ENCODE measurements at places on chromosomes 11 and 22.
A peak's percentile ranks its signal among the peaks of the same experiment; 100 is the strongest.

DNA sequence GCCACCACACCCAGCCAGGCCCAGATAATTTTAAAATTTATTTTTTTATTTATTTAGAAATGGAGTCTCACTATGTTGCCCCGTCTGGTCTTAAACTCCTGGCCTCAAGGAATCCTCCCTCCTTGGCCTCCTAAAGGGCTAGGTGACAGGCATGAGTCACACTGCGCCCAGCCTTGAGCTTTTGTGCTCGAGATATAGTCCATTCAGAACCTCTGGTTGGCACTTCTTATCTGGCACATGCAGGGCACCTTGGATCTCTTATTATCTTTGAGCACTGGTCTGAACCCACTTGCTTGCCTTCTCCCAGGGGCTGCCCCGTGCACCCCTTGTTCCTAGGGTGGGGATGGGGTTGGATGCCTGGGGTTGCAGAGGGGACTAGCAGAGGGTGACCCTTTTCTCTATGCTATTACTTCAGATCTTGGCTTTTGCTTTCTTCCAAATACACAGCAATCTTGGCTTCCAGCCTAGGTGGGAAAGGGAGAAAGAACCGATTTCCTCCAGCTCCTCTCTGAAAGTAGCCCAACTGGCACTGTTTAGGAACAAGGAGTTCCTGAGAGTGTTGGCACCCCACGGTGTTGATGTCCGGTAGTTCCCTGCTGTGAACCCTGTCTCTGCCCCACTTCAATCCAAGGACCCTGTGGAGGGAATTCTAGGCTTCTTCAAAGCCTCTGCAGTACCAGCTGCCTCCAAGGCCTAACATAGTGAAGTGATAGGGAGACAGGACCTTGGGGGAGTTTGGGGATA is 1.3 kb upstream of the SLC3A2 start:
- no peak for DNase-seq

DNA sequence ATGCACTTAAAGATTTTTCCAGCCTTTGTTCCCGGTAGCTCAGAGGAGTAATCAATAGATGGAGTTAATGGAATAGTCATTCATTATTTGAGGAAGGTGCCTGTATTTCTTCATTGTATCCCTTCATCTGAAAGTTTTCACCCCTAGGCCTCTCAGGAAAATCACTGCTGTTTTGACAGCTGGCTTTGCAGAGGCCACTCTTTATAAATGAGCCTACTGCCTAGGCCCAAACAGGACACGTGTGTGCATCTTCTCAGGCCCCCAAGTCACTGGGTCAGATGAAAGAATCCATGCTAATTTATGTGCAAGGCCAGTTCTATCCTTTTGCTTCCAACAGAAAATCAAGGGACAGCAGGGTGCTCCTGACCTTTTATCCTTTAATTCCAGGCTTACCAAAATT is 76.8 kb downstream of the MPPED2 start:
- no peak for DNase-seq

DNA sequence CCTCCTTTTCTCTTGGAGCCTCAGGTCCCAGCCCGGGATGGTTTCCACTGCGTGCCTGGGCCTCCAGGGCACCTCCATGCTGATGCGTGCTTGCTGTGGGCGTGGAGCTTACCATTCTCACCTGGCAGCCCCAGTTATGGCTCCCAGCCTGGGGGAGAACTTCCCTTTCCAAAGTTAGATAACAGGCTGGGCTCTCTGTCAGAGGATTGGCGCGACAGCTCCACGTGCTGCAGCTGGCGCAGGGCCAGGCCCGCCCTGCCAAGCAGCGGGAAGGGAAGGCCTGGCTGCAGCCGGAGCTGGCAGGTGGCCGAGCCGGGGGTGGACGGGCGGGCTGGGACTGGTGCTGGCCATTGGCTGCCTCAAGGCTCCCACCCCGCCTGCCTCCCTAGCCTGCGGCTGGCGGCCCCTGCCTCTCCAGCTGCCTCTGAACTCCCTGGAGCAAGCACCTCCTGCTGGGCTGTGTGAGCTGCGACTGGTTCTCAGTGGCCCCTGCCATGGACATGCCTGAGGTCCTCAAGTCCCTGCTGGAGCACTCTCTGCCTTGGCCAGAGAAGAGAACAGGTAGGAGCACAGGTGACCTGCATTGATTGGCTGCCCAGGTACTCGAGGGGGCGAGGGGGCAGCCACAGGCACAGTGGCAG is 14.6 kb upstream of the TEF start:
- DNase-seq: no peak

DNA sequence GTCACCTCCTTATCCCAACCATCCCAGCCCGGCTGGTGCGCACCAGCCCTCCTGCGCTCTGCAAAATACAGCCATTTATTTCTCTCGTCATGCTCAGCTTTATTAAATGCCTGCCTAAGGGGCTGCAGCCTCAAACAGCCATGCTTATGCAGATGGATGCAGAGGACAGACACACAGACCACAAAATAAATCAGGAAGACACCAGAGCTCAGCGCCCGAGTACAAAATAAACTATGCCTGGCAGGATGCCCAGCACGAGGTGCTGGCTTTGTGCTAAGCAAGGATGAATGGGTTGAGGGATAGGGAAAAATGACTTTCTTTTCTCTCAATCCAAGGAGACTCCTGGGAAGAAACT is 70.5 kb downstream of the RPUSD4 start:
- no peak for DNase-seq

DNA sequence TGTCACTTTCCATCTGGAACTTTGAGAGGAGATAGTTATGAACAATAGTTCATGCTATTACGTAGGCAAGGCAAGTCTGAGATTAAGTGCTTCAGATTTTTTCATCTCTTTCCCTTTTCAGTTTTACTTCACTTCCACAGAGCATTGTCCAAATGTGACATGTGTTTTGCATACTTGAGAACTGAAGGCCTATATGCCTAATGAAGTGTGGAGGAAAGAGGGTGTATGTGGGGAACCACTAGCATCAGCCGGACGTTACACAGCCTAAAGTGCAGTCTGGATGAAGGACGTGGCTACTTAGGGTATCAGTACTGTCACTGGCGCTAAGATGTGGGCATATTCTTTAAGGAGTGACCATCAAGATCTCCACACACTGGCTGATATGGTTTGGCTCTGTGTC is 26.2 kb downstream of the FANCF start:
- DNase-seq: no peak

DNA sequence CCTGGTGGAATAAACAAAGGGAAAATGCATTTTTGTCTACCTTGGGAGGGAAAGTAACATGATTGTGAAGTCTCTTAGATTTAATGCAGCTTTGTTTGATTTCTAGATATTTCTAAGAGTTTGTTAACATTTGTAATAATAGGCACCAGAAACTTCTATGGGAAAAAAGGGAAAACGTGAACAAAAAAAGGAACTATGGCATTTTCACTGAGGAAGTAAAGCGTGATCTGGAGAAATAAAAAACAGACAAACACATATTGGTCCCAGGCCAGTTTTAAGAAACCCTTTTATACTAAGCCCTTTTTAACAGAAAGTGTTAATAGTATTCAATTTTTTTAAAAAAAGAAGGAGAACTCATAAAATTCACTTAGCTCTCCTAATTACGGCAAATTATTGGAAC is 6.9 kb upstream of the MS4A7 start:
- DNase-seq: no peak

GRCh38 chr22:49112176-49112575 is 715.5 kb downstream of the BRD1 start:
- DNase-seq: no peak

GRCh38 chr11:108322666-108323065 is 99.8 kb downstream of the ATM start:
- no peak for DNase-seq

DNA sequence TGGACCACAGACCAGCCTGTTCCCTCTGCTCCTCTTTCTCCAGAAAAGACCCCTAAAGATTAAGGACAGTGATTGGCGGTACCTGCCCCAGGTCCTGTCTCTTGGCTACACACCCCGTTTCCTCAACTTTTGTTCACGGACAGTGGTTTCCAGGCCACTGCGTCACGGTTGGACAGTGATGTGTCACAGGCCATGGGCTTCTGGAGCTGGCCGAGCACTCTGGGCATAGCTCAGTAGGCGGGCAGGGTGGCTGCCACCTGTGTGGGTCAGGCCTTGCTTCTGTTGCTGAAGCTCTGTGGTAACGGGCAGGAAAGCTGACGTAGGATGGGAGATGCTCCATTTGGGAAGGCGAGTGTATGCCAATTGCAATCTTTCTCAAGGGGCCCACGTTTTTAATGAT is 13.6 kb downstream of the TUB start:
- DNase-seq: peak; percentile 49

- no peak for DNase-seq
These were observed 37.4 kb downstream of the PPME1 start for GRCh38 chr11:74208507-74208906.

GRCh38 chr22:42772647-42773046 is 52.0 kb upstream of the A4GALT start:
- no peak for DNase-seq

DNA sequence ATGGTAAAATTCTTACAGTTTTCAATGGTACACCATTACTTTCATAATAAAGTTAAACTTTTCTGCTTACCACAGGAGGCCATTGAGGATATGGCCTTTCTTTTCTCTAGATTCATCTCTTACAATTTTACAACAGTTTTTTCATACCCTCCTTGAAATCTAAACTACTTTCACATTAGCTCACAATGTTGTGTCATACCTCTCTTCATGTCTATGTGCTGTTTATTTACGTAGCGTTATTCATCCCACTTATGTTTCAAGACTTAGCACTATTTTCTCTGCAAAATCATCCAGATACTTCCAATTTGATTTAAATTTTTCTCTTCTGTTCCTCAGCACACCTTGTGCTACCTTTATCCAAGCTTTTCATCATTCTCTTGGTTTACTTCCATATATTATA is 123.3 kb downstream of the METTL15 start:
- no peak for DNase-seq

GRCh38 chr11:125588505-125588904 is 4.1 kb upstream of the STT3A start:
- no peak for DNase-seq

DNA sequence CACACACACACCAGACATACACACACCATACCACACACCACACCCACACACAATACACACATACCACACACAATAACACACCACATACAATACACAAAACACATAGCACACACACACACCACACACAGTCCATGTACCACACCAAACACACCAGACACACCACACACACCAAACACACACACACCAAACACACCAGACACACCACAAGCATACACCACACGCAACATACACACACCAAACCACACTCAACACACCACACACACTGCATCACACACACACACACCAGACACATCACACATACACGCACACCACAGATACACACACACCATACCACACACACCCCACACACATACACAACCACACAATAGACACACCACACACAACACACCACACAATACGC is 54.8 kb downstream of the IGSF9B start:
- DNase-seq: no peak

- peak; percentile 80 for DNase-seq
These were observed 46.4 kb downstream of the EIF3F start for GRCh38 chr11:8033305-8034105.

- no peak for DNase-seq
These were observed 55.3 kb downstream of the CELSR1 start for GRCh38 chr22:46482056-46482675.

DNA sequence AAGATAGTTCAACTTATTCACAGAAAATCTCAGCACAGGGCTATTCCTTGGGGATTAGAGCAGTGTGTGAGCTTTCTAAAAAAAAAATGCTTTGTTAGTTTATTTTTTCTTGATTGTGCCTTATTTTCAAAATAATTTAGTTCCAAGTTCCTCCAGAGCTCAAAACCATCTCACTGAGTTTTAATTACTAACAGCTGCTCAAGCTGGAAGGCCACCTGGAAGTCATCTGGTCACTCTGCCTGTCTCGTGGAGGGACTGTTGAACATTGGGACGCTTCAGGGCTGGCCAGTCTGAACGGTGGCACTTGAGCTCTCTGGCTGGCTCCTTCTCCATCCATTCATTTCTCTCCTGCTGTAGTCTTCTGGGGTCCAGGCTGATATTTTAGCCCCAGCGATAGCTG is 4.0 kb downstream of the OR51E1 start:
- no peak for DNase-seq

GRCh38 chr11:71366076-71366475 is 82.1 kb downstream of the DHCR7 start:
- no peak for DNase-seq

- DNase-seq: no peak
These were observed 4.3 kb downstream of the CBX7 start for GRCh38 chr22:39148026-39148726.

DNA sequence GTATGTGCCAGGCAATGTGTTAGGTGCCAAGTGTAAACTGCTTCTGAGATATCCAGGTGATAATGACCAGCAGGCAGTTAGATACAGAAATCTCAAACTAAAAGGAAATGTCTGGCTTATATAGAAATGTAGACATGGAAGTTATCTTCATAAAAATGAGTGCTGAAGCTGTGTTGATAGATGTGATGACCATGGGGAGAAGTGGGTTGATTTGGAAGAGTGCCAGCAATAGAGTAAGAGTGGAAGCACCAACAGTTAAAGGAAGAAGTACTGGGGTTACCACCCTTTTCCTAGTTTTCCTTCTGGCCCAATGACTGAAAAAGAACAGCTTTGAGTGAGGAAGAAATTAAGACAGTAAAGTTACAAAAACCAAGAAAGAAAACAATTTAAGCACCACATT is 68.5 kb downstream of the C2CD3 start:
- DNase-seq: no peak
